ENCODE measurements at places on chromosomes 5 and 9.

DNA sequence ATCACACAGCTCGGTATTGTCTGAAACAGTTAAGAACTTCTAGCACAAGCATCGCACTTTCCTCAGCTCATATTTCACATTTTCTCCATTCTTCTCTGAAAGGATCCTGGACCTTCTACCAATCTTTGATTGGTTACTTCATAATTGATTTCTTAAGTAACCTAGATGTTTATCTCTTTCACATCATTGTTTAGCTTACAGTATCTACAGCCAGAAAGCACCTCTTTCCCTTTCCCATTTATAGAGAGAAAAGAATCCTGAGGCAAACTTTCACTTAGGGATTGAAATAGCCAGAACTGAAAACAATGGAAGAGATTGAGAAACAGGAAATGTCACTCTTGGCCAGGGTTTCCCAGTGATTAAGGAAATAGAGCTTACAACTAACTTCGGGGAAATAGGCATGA, 2.5 kb downstream of the IL33 start:
- DNase-seq = no peak

- DNase-seq = no peak
Observed at GRCh38 chr9:127693143-127693542, 13.6 kb upstream of the CFAP157 start.

DNA sequence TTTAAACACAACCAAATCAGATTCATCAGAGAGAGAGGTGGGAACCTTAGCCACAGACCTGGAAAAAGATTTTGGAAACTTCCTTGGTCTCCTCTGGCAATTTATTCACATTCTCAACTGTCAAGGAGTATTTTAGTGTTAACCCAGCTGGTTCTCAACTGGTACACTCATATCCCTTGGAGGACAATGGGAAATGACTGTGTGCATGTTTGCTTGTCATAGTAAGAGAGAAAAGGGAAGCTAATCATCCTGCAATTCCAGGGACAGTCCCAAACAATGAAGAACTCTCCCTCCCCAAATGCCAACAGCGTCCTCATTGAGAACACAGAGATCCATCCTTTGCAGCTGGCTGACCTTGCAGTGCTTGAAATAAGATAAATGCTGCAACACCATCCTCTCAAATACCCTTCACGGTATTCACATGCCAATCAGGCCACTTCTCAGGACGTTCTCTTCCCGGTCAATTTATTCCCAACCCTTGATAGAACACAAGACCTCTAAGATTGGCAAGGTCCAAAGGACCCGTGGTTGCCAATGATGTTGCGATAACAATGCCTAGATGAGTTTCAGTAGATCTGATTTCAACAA, 75.5 kb downstream of the EPB41L4B start:
- DNase-seq = no peak

- no peak for DNase-seq
Observed at GRCh38 chr5:121731377-121731776, 120.3 kb upstream of the FTMT start.

GRCh38 chr5:98144710-98145109, 628.8 kb upstream of the RGMB start:
- no peak for DNase-seq

DNA sequence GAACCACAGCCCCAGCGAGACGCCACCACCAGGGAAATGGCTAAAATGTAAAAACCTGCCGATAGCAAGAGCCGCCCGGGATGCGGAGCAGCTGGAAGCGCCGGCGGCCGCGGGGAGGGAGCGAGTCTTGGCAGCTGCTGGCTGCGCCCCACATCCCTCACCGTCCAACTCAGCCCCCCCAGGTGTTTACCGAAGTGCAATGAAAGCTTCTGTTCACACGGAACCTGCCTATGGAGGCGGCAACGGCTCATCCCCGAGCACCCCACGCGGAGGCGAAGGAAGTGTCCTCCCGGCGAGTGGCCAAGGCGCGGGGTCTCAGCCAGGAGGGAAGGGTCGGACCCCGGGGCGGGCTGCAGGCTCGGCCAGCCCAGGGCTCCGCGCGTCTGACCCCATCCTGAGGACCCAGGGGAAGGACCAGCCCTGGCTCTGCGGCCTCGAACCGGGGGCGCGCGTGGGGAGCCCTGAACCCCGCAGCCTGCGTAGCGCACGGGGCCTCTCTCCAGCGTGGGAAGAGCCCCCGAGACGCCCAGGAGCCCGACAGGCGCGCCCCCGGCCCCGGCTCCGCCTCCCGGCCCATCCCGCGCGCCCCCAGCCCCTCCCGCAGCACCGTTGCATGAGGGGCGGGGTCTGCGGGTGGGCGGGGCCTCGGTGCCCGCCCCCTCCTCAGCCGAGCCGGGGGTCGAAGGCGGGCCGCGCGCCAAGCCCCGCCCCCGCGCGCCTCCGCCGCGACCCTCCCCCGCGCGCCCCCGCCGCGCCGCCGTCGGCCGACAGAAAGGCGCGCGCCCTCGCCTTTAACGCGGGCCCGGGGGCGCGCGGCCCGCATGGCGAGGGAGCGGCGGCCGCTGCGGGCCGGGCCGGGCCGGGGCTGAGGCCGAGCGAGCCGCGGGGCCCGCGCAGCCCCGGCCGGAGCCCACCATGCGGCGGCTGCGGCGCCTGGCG, at the start of gene DIPK1B:
Gene DIPK1B, plus strand, starts transcription at position 822 of the 939 bp plus-strand sequence. Its CDS starts 94 bp downstream, at position 916.
- no peak for DNase-seq

DNA sequence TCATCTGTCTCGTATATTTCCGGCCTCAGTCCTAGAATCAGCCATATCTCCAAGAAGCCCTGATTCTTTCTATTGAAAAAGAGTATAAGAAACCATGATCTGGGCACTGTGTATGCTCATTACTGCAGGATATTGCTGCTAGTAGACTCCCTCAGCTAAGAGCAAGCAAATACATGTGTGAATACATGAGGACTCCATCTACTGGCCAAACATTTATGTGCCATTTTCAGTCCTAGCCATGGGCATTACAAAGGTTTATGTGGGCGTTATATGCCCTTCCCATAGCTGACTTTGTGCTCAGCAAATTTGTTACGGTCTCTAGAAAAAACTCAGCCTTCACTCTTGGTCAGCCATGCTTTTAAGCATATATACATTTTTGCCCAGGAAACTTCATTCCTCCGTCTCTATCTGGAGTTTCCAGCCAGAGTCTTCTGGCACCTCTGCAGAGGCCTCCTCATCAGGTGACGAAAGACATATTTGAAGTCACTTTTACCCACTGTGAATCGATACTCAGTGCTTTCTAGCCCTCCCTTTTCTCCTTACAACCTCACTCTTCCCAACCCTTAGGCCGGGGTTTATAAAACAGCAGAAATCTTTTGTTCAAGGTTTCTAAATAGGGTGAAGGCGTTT, 1495.6 kb upstream of the CDH6 start:
- DNase-seq = no peak

DNA sequence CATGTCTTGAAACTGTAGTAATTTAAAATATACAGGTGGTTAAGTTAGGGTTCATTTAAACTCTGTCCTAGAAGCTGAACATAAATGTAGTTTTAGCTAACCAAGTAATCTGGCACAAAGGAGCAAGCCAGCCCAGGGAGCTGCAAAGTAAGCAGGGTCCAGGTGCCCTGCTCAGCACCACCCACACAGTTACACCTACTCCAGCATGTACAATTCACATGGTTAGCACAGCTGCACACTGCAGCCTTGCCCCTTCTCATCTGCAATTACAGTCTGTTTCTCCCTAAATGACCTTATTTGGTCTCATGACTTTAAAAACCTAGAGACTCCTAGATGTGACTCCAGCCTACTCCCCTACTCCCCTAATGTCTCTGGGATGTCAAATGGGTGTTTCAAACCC, 128.4 kb downstream of the EPB41L4A start:
- DNase-seq = no peak

DNA sequence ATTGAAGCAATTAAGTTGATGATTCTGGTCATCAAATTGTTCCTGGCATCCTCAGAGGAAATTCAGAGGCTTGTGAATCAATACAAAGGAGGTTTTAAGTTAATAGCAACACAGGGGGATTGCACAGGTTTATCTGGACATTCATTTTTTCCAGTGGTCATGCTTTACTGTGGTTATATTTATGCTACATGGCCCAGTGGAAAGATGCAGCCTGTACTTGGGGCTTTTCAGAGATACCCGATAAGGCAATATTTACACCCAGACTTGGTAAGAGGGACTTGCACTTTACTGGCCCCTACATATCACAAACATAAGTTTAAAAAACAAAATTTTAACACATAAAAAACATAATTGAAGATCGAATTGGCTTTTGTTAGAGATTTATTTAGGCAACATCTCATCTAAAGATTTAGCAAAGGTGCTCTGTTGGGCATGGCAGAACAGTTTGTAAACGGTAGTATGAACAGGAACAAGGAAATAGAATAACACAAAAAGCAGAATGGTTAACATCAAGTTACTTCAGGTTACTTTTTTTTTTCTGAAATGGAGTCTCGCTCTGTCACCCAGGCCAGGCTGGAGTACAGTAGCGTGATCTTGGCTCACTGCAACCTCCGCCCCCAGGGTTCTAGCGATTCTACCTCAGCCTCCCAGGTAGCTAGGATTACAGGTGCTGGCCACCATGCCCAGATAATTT, 49.7 kb upstream of the GLDC start:
- no peak for DNase-seq

DNA sequence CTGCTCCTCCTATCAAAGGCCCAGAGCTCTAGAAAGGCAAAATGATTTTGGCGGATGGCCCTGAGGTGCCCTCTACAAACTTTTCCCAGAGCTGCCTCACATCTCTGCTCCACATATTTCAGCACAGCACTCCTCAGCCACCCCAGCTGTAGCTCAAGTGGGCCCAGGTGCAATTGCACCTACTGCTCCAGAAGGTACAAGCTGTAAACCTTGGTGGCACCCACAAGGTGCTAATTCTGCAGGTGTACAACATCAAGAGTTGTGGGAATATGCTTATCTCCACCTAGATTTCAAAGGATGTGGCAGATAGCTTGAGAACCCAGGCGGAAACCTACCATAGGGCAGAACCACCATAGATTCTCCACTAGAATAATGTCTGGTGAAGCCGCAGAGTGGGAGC, 432.2 kb downstream of the TMEM232 start:
- no peak for DNase-seq

- no peak for DNase-seq
Observed at GRCh38 chr9:114469091-114469853, 36.0 kb downstream of the WHRN start.

DNA sequence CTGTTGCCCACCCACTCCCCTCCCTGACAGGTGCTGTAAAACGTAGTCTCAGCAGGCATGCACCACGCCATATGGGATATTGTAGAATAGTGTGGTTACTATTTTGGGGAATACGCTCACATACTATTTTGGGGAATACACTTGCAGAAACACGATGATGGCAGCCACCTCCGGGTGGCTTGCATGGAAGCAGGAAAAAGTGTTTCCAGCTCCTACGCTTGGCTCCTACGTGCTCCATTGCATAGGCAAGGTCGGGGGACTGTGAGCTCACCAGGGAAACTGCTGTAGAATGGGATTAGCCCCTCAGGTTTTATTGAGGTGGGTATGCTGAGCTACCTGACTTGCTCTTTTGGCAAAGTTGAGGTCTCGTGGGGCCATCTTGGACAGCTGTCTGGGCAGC, 160.3 kb upstream of the NFIL3 start:
- no peak for DNase-seq

DNA sequence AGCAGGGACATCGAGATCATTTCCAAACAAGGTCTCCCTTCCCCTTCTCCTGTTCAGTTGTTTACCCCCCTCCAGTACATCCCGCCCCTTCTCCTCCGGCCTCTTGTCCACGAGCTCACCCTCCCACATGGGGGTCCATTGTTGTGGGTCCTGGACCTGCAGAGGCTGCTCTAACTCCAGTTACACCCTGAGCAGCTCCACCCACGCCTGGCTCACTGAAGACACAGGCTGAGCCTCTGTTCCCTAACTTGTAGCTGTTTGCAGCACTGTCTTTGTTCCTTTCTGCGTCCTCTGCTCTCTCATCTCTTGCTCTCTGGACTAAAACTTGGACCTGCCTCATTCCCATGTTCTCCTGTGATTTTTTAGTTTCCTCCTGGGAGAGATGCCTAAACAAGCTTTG, 377.5 kb downstream of the MED10 start:
- no peak for DNase-seq

- no peak for DNase-seq
Observed at GRCh38 chr5:151751593-151751992, 6.8 kb downstream of the ATOX1 start.

GRCh38 chr9:81083067-81083466, 606.3 kb downstream of the TLE1 start:
- DNase-seq = no peak

GRCh38 chr5:124678922-124679519, 67.4 kb downstream of the ZNF608 start:
- DNase-seq = no peak

DNA sequence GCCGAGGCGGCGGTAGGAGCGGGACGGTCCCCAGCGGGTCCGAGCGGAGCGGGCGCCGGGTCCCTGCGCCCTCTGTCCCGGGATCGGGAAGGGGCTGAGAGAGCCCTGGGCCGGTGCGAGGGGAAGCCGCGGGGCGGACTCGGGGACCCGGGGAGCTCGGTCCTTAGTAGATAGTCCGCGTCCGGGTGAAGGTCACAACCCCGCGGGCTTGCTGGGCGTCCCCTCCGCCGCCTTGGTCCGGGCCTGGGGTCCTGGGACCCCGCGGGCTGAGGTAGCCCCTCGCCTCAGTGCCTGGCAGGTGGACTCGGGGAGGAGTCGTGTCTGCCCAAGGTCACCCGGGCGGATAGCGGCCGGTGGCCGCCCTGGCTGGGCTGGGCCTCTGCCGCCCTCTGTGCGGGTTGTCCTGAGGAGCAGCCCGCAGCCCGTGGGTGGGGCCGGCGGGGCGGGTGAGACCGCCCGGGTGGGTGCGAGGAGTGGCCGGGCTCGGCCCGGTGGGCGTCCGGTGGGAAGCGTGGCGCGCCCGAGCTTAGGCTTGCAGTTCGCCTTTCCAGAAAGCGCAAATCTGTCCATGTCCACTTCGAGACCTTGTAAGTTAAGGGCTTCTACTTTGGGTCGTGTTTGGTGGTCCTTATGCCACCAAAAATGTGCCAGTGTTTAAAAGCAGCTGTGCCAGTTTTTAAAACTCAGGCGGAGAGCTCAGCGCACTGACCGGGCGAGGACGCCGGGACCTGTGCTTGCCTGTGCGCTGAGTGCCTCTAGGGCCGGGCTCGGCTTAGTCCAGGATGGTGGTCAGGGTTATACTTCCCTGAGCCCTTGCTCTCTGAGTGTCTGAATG, 554 bp downstream of the SDHA start:
- peak; percentile 24 for DNase-seq

GRCh38 chr9:85541876-85542275, 199.9 kb downstream of the AGTPBP1 start:
- no peak for DNase-seq

- no peak for DNase-seq
Observed at GRCh38 chr9:119240546-119240945, 128.7 kb downstream of the BRINP1 start.

DNA sequence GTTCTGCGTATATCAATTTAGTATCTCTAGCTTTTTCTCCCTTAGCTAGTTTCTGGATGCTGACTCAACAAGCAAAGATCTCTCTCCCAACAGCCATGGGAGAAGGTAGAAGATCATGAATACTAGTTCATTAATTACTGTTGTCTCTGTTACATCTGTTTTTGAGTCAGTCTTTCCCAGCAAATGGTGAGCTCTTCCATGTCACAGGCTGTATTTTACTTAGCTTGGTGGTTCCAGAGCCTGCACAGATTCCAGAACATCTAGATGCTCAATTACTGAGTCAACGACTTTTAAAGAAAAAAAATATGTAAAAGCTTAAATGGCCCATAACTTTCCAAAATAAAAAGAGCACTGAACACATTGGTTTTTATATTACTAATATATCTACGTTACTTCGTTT, 307.2 kb downstream of the NSG2 start:
- no peak for DNase-seq

- DNase-seq = no peak
Observed at GRCh38 chr5:110909950-110910349, 161.6 kb upstream of the TSLP start.

- no peak for DNase-seq
Observed at GRCh38 chr9:2299156-2299842, 284.2 kb downstream of the SMARCA2 start.

- no peak for DNase-seq
Observed at GRCh38 chr5:133265257-133265656, 213.4 kb downstream of the HSPA4 start.

Data from activated naive CD4-positive, alpha-beta T cell treated with Interleukin-2 at 50 U/mL for 16 hours (primary cell).